Muscle of arm (tissue), 14 donors: ENCODE measurements at places on chromosomes 6 and 20. TPM values are rescaled to one million over a fixed set of nuclear protein-coding genes. Genes with fewer than 3 reads are reported as not detected.

The SMPDL3A gene
- polyA plus RNA-seq, result 30.1 TPM

The PACSIN1 gene
- polyA plus RNA-seq, result 0.43 TPM

The FRS3 gene
- 5.9 TPM for polyA plus RNA-seq

The TMEM200A gene
- polyA plus RNA-seq, result 22.6 TPM

The C6orf15 gene
- polyA plus RNA-seq, result not detected

The LHFPL5 gene
- not detected for polyA plus RNA-seq

DNA sequence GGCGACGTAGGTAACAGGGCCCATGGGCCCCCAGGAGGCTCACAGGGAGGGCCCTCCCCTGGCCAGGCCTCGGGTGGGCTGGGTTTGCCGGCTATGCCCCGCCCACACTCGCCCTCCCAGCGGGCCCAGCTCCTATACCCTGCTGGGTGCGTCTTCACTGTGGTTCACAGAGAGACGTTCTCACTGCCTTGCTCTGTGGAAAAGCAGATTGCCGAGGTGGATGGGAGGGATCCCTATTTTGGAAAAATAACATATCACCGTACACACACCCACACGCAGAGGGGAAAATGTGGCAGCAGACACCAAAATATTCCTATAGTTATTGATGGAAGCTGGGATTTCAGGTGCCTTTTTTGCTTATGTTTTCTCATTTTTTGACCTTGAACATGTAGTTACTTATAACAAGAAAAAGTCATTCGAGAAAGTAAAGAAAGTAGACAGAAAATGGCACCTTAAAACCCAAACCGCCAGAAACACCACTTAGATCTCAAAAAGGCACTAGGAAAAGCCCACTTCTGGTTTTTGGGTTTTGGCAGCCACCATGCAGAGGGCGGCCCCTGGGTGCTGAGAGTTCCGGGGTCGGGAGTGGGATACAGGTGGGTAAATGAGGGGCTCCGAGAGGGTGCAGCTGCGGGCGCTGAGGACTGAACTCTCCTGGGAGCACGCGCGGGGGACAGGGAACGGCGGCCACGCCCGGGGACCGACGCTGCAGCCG, 49.4 kb downstream of the TMEM242 start:
- no peak for DNase-seq

GRCh38 chr6:87879132-87879861, 168.3 kb upstream of the SPACA1 start:
- DNase-seq, result no peak

DNA sequence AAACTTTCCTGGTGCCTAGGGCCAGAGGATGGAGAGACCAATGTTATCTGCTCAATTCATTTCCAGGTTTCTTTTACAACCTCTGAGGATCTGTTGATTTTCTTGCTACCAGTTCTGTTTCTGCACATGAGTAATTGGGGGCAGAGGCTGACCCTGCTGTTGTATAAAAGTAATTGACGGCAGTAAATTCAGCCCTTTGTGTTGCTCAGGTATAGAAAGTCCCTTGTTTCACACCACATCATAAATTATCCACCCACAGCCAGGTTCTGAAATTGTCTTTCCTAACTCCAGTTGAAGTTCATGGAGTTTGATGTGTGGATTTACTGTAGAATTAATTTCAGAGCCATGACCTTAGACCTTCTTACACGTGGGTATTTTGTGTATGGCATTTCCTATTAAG, 107.4 kb upstream of the GRIK2 start:
- DNase-seq, result no peak

GRCh38 chr6:118618676-118619377, 32.6 kb downstream of the CEP85L start:
- no peak for DNase-seq

DNA sequence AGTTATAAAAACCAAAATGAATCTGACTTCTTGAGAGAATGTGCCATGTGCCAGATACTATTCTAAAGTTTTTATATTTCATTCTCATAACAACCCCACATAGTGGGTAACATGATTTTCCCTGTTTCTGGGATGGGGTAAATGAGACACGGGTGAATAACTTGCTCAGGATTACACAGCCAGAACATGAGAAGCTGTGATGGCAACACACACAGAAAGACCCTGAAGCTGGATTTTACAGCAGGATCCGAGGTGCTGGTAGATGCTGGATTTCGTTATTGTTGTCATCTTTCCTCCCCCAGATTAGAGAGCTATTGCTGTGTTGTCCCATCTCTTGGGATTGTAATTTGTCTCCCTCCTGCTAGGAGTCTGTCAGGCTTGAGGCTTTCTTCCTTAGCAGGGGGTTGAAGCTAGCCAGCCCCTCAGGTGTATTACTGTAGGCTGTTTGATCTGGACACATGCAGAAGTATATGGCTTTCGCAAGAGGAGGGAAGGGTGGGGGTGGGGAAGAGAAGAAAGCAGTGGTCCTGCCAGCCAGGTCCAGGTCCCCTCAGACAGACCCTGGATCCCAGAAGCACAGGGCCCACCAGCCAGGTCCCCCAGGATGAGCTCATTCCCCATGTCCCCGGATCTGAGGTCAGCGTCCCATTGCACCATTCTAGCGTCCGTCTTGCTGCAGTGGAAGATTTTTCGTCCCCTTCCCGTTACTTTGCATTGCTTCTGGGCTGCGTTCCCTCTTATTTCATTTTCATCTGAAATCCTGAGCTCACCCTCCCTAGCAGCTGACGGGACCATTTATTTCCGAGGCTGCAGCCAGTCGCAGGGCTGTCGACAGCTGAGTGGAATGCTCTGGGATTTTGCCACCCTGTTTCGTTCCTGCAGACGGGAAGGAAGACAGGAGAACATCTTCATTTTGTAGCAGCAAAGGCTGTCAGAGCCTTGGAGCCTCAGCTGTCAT, 7.3 kb upstream of the KCNG1 start:
- peak; percentile 73 for DNase-seq

GRCh38 chr6:15086348-15087158, 159.3 kb upstream of the JARID2 start:
- DNase-seq, result no peak

GRCh38 chr6:7270320-7271204, 42.4 kb downstream of the SSR1 start:
- DNase-seq, result no peak

GRCh38 chr6:54929245-54929909, 82.8 kb downstream of the FAM83B start:
- DNase-seq, result no peak

DNA sequence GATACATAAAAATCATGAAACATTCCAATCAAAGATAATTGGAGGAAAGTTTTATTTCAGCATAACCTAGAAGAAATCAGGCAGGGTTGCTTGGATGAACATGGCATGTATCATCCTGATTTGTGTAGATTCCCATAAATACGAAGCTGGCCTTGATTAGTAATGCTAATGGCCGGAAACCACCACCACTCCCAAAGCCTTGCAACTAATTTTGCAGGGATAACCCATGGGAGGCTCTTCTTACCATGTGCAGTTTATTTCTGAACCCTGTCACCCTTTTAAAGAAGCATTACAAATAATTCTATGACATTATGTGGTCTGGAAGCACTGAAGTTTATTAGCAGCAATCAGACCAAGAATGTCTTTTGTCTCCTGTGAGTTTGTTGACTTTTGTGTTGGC, 80.8 kb downstream of the AIG1 start:
- no peak for DNase-seq

DNA sequence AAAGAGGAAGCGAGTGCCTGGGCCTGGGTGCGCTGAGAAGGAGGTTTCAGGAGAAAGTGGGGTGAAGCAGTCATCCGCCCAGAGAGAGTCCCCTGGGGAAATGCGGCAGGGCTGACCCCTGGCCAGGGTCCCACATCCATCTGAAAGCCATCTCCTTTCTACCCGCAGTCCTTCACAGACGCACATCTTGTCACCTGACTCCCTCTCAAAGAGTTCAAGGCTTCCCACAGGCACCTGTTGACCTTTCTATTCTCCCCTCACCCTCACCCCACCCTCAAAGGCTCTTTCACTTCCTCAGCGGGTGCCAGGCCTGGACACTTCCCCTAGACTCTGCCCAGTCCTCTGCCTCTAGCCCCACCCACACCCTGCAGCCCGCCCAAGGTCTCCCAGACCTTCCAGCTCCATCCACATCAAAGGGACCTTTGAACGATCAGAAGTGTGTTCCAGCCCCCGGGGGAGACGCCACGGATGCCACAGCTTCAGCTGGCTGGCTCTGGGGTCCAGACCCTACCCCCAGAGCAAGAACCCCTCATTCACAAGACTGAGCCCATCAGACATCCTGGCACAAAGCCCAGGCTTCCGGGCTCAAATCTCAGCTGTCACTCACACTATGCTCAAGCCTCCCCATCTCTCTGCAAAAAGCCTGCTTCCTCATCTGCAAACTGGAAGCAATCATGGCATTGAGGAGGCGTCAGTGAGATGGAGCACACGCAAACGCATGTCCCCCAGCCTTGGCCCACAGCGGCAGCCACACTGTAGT, 2.1 kb downstream of the CTSZ start:
- DNase-seq, result no peak

DNA sequence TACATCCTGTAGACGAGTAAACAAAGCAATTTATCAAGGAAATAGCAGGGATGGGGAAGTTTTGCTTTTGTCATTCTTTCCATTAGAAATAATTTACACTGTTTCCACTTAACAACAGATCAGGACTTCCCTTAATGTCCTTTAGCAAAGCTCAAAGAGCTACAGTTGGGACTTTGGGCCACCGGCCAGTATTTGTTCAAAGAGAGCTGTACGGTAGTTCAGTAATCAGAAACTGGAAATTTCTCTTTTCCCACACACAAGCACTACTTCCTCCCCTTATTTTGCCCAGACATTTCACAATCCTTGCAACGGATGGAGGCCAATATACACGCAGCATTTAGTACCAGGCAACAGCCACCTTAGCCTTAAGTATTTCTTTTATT, 12.1 kb upstream of the HINT3 start:
- DNase-seq, result peak; percentile 23

DNA sequence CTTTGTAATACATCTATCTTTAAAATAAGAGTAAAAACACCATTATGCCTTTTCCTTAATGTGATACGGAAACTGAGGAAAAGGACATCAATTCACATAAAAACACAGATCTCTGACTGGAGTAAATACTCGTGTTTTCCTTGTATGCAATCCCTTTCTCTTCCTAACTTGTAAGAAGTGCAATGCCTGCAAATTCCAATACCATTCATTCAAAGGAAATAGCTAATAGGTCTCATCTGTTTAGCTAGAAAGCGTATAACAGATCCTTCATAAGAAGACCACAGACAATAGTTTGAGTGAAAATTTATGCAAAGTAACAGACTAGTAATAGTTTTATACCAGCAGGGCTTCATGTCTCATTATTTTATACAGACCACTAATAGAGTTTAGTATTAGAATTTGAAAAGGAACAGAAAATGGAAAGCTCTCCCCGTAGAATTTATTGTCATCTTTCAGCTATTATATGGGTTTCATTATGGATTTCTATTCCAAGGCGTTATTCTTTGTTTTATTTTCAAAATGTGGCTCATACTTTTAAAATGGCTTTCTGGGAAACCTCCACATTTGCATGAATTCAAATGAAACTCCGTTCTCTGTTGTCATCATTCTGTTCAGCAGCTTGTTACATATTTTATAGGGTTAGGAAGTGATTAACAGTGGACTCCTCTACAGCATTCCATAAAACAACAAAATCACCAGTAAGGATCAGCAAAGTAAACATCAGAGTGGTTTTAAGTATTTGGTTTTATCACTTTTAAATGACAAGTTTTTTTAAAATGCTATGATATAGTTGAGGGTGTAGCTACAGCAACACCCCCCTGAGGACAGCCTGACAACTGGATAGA, 186.7 kb downstream of the BTBD9 start:
- no peak for DNase-seq

DNA sequence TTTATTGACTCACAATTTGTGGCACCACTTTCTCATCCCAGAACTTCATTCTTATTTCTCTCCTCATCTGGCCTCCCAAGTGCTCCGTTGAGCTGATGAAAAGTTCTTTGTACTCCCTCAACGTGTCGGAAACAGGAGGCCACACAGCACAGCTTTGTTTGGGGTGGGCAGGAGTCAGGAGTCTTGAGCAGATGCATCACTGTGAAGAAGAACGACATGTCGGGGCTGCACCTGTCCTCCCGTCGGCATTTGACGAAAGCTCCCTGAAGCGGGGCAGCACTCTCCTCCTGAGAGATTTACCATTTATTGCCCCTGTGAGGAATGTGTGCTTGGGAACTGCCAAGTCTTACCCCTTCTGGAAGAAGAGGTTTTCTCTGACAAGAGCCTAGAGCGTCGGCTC, 28.1 kb downstream of the TAF8 start:
- DNase-seq, result no peak

DNA sequence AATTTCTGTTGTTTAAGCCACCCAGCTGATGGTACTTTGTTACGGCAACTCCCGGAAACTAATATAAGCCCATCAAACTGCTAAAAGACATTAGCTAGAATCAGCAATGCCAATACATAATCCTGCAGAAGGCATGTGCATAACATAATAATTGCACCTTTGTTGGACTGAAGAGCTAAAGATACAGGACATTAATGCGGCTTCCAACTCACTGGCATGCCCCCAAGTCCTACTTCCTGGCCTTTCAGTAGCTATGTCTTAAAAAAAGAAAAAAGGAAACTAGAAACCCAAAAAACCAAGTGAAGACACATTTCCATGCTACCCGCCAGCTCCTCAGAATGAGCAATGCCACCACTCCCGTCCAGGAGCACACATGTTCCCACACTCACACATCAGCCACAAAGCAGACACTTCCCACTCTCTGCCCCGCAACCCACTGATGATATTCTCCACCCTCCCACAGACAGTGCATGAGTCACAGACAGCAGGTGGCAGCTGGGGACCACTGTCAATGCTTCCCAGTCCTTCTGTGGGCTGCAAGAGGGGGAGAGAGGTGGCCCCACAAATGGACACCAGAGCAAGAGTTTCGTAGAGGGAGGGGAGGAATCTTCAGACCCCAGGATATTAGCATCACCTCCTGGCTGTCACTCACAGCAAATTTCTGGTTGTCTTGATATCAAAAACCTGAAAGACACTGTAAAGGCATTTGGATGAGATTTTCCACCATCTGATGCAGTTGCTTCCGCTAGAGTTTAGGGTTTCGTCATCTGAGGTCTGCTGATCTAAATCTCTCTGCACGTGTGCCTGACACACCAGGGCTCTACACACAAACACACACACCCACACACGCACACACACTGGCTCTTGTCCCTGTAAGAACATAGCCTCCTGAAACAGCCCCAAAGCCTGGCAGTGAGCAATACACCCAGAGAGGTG, 32.8 kb downstream of the GFOD1 start:
- DNase-seq, result peak; percentile 29

DNA sequence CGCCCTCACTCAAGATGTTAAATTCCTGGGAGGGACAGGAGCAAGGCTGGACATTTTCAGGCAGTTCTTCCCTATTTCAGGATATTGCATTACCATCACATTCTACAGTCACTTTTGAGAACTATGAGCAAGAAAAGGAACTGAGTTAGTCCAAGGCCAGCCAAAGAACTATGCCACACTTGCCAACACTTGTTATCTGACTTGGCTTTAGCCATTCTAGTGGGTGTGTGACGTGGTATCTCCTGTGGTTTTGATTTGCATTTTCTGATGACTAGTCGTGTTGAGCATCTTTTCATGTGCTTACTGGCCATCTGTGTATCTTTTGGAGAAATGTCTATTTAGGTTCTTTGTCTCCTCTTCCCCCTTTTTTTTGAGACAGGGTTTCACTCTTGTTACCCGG, 12.0 kb downstream of the XRN2 start:
- no peak for DNase-seq

- DNase-seq, result no peak
These were observed 58.4 kb downstream of the SYTL3 start for GRCh38 chr6:158708239-158708638.
